Right hindlimb (tissue), 1 donor: ENCODE measurements at places on chromosomes 5 and 9.

DNA sequence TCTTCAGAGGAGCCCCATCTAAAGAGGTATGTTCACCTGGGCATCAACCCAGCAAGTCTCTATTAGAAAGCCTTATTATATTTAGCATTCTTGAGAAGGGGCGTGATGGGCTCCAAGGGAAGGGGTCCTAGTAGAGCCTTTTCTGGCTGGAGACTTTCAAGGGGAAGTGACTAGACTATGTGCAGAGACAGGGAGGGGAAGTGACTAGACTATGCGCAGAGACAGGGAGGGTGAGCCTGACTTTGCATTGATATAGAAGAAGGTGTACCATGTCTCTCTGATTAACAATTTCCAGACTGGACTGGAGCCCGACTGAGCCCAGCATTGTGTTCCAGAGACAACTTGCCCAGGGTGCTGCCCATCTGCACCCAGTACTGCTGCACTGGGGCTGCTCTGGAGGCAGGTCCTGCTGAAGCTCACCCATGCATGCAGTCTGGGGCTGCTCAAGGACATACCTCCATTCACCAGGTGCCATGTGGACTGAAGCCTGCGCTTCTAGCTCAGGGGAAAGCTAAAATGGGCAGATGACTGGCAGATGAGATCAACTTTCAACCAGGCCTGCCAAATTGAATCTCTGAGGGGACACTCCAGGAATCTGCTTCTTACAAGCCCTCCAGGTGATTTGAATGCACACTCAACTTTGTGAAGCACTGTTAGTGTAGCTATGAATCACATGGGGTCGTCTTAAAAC is 83.0 kb upstream of the GNA14 start:
- DNase-seq: no peak

DNA sequence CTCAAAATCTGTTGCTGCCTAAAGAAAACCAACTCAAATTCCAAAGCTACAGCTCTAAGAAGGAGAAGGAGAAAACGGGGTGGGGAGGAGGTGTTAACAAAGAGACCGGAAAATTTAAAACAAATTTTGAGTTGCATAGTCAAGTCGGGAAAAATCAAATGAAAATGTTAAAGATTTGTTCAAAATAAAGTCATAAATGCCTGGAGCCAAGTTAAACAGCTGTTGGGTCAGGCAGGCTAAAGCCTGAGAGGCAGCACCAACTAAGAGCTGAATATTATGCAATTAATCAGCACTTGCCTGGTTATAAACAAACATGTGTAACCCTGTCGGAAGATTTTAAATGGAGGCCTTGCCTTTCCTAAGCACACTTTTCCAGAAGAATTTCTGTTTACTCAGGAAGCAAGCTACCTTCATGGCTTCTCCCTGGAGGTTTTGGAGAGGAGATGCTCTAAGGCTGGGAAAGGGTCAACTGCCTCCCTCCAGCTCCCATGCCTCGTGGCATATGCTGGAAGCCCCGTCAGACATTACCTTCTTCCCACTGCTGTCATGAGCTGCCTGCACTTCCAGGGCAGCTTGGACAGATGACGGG is 270.5 kb downstream of the DMRT2 start:
- no peak for DNase-seq

GRCh38 chr5:79474367-79475151 is 39.4 kb downstream of the HOMER1 start:
- no peak for DNase-seq

DNA sequence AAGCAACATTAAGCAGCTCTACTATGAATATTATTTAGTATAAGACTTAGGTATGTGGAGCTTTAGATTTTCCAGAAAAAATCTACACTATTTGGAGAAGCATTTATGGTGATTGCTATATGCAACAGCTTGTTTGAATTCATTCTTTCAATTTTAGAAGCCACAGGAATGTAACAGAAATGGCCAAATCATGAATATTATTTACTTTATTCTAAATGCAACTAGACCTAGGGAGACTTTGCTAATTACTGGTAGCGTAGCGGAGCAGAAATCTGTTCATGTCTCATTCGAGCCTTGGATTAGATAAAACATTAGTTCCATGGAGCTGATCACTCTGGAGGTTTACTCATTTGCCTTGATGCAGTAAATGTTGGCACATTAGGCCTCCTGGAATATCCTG is 290.2 kb downstream of the ZNF608 start:
- DNase-seq: no peak

GRCh38 chr5:68240771-68241170 is 25.2 kb downstream of the PIK3R1 start:
- DNase-seq: no peak

DNA sequence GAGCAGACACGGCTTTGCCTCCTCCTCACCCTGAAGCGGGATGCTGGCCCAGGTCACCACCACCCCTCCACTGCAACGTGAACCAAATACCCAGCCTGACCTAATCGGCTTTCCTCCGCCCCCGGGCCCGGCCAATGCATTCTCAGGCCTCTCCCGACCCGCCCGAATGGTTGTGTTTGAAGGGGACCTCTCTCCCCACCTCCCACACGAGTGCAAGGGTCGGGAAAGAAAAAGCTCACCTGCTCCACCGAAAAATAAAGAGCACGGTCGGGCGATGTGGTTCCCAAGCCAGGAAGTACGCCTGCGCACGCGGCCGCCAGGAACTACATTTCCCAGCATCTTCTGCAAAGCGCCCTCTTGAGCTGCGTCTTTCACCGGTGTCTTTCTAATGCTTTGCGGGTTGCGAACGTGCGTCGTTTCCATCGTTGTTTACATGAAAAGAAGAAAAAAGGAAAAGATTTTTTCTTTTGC is at the start of gene ZNF883:
ZNF883 (minus strand) TSS at position 282 of the 471 bp plus-strand sequence.
- peak; percentile 86 for DNase-seq
